Eye (tissue), 1 donor: ENCODE measurements at places on chromosomes 5 and 9.

GRCh38 chr9:21454149-21454548 is 13.9 kb downstream of the IFNA1 start:
- DNase-seq: no peak

DNA sequence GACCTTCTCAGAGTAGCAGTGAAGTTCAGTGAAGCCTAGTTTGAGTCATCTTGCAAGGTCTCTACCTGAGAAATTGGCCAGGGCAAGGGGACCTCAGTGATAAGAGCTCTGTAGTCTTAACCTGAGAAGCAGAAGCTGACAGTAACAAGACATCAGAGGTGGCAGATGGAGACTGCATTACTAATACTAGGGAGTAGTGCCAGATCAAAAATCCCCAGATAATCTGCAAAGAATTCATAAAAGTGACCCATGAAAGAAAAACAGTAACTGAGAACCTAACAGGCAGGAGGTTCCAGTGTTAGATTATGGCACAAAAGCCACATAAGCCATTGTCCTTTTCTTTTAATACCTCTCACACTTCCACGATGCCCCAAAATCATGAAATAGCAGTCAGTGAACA is 175.5 kb downstream of the MUSK start:
- DNase-seq: no peak

- DNase-seq: no peak
Measured at GRCh38 chr9:9679433-9679832, 933.4 kb downstream of the PTPRD start.

GRCh38 chr9:82020331-82020730 is 31.8 kb downstream of the SPATA31D1 start:
- no peak for DNase-seq

DNA sequence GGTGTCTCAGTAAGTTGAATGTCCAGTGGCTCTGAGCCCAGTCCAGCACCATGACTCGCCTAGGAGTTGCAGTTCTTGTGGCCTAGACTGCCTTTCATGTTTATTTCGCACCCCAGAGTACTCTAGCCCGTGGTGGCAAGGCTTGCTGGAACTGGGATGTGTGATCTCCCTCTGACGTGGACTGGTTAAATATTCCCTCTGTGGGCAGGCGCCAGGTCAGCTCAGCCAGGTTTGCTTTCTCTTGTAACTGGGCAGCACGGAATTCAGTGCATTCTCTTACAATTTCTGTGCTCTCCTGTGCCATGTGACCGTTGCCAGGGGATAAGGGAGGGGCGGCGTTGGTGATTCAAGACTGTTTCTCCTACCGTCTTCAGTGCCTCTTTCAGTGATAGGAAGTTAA is 270.8 kb downstream of the KDM4C start:
- DNase-seq: no peak

- no peak for DNase-seq
Measured at GRCh38 chr5:159324102-159324755, 6.1 kb downstream of the IL12B start.

DNA sequence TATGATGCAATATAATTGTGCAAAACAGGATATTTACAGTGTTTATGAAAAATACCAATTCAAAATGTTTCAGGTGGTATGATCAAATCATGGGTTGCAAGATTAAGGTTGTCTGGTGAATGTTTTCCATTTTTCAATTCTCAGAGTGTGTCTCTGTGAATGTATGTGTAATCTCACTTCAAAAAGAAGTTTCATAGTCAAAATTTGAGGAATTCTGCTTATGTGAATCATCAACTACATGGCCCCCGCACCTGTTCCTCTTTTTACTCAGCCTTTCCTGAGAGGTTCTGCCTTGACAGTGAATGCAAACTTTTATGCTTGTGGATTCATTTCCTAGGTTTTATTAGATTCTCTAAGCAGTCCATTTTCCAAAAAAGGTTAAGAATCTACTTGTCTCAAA is 32.1 kb downstream of the KCTD16 start:
- DNase-seq: no peak

DNA sequence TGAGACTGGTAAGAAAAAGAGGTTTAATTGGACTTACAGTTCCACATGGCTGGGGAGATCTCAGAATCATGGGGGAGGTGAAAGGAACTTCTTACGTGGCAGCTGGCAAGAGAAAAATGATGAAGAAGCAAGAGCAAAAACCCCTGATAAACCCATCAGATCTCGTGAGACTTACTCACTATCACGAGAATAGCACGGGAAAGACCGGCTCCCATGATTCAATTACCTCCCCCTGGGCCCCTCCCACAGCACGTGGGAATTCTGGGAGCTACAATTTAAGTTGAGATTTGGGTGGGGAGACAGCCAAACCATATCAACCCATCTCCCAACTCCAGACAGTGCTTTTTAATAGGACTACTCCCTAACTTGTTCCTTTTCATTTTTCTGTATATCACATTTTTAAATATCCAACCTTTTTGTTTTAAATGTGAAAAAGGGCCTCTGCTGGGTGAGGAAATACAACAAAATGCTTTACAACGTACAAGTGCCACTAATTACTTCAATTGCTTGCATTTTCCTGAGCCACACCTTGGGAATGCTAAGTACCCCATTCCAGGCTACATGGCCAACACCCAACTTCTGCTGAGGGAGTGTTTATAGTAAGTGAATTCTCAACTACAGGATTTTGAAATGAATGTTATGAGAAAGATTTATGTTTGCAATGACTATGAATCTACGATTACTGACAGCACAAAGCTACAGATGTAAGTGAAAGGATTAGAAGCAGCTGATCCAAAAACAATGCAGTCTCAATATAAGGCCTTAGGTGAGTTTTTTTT is 294.1 kb upstream of the CD180 start:
- no peak for DNase-seq
